Sciatic nerve (tissue), 2 donors: ENCODE measurements at places on chromosomes 6 and 20. TPM values are rescaled to one million over a fixed set of nuclear protein-coding genes. Genes with fewer than 3 reads are reported as not detected.

Gene COL9A3
- 69.6 TPM for total RNA-seq

Gene TPD52L1
- 38.1 TPM for total RNA-seq

Gene NELFCD
- total RNA-seq: 50.7 TPM

Gene POM121L2
- not detected for total RNA-seq

Gene SNRPB2
- 42.0 TPM for total RNA-seq

Gene DEFB110
- not detected for total RNA-seq
